Effector CD4-positive, alpha-beta T cell (primary cell): ENCODE measurements at places on chromosomes 7 and 10.

- DNase-seq = no peak
Observed at GRCh38 chr7:31814187-31814586, 127.2 kb downstream of the PPP1R17 start.

DNA sequence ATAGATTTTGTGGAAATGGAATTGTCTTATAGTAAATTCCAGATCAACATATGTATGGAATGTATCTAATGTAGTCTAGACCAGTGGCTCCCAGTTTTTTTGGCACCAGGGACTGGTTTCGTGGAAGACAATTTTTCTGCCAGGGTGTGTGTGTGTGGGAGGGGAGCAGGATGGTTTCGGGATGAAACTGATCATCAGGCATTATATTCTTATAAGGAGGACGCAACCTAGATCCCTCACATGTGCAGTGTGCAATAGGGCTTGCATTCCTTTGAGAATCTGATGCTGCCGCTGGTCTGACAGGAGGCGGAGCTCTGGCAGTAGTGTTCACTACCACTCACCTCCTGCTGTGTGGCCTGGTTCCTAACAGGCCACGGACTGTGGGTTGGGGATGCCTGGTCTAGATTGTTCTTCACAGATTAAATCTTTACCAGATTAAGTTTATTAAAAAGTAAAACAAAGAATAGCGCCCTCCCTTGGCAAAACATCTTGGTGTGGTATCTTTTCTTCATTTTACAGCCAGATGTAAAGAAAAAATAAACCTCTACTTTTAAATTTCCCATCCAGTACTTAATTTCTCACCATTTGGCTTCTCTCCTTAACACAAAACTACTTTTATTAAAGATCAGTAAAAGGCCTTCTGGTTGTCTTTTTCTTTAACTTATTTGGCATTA, 48.4 kb downstream of the SEPTIN7 start:
- no peak for DNase-seq

DNA sequence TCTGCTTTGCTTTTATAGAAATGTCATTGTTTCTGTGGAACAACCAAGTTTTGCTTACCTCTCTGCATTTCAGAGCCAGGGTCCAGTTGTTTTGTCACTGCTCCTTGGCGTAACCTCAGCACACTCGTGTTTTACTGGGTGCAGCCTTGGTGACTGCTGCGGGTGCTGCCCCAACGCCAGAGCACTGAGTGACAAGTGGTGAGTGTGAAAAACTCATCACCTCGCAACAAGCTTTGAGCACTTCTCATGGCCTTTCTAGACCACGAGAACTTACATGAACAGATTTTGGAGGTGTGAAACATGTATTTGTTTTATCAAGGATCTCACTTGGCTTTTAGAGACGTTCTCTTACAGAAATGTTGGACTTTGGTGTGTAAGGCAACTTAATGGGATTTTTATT, 31.0 kb downstream of the GLRX3 start:
- no peak for DNase-seq

DNA sequence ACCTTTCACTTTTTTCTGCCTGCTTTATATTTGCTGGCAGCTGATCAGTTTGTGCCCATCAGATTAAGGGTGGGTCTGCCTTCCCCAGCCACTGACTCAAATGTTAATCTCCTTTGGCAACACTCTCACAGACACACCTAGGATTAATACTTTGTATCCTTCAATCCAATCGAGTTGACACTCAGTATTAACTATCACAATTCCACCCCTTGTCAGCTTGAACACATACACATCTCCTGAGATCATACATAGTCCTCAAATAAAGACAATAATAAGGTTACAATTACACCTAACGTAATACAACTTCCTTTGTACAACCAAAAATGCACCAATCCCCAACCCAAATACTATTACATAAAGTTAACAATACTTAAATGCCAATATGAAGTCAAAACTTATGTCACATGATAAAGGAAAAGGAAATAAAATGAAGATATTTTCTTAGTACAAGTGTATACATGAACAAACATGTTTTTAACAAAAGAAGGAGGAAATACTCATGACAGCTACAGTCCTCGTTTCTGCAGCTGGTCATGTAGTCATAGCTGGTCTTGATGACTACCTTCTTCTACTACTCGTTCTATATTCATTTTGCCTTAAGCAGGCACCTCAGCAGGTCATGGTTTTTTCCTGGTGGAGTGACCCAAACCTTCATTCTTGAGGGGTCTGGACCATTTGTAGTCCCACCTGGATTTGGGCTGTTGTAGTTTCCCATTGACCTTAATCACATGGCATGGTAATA, 96.7 kb upstream of the CABCOCO1 start:
- DNase-seq = no peak

DNA sequence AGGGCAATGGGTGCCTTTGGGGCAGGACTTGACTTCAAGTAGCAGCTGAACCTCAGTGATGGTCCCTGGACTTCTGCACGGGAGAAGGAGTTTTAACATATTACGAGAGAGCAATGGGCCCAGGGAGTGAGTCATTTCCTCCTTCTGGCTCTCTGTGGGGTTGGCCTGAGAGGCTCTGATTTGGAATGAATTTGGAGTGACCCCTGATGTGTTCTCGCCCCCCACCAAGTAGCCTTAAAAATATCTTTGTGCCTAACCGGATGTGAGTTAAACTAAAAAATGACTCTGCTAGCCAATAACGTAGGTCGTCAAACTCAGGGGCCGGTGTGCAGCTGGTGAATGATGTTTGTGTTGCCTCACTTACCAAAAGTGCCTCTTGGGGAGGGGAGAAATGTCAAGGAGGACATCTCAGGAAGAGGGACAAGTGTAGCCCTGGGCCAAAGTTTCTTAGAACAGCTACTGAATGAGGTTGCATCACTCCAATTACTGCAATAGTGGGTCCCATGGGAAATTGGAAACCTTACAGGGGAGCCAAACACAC, 656.6 kb downstream of the INHBA start:
- no peak for DNase-seq

GRCh38 chr7:372932-373791, 83.2 kb downstream of the FOXL3 start:
- DNase-seq = no peak

GRCh38 chr7:116142850-116143249, 67.5 kb upstream of the TES start:
- no peak for DNase-seq

- no peak for DNase-seq
Observed at GRCh38 chr7:32539919-32540531, 44.7 kb downstream of the AVL9 start.

- no peak for DNase-seq
Observed at GRCh38 chr10:14384116-14384730, 53.5 kb upstream of the FRMD4A start.

- DNase-seq = no peak
Observed at GRCh38 chr7:155189590-155189989, 108.1 kb upstream of the INSIG1 start.

GRCh38 chr7:141053626-141054025, 20.2 kb upstream of the TMEM178B start:
- peak; percentile 26 for DNase-seq

- DNase-seq = no peak
Observed at GRCh38 chr7:128812514-128813168, 17.6 kb upstream of the FLNC start.

DNA sequence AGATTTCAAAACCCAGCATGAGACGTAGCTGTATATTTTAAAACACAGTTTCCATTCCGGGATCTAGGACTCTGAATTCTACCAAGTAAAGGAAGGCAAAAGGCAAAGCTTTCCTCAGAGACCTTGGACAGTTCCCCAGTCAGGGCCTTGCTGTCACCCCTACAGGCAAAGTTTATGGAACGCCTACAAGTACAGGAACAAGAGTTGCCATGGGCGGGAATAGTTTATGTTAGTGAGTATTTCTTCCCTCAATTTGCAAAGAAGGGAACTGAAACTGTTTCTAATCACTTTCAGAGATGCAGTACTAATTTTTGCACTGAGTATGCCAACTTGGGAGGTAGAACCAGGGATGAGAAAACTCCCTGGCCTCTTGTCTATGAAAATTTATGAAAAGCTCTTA, 68.2 kb upstream of the LRGUK start:
- no peak for DNase-seq

DNA sequence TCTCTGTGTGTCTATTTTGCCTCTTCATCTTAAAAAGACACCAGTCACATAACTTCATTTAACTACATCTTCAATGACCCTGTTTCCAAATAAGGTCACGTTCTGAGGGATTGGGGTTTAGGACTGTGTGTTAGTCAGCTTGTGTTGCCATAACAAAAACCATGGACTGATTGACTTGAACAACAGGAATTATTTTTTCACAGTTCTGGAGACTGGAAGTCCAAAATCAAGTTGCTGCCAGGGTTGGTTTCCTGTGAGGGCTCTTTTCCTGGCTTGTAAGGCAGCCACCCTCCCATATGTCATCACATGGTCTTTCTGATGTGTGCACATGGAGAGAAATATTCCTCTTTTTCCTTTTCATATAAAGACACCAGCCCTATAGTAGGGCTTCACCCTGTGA, 55.3 kb downstream of the REEP3 start:
- no peak for DNase-seq

GRCh38 chr7:136588216-136588615, 280.2 kb upstream of the CHRM2 start:
- DNase-seq = no peak

DNA sequence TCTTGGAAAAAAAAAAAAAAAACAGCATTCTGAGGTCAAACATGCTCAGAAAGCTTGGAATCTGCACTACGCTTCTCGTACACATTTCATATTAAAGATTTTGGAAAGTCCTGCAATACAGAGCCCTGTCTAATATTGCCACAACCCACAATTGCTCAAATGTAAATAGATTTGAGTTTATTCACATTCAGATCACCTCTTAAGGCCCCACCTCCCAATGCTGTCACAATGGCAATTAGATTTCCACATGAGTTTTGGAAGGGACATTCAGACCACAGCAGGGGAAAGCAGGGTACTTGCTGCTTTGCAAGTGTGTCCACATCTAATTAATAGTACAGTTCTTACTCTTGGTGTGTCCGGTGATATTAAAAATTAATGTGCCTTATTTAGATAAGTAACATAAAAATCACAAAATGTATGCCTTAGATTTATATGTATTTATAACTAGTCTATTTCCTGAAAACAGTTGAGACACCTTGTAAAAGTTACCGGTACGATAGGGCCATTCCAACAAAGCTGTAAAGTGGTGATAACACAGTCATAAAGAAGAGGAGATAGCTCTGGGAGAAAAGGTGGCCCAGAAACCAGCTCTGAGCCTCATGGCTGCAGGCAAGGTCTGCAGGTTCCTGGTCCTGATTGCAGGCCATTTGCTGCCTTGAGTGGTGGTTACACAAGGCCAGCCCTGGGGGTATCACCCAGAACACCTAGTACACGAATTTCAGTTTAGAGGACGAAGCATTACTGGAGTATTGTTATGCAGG, 27.9 kb downstream of the EGFR start:
- DNase-seq = no peak

GRCh38 chr7:145665499-145666258, 450.9 kb upstream of the CNTNAP2 start:
- no peak for DNase-seq

DNA sequence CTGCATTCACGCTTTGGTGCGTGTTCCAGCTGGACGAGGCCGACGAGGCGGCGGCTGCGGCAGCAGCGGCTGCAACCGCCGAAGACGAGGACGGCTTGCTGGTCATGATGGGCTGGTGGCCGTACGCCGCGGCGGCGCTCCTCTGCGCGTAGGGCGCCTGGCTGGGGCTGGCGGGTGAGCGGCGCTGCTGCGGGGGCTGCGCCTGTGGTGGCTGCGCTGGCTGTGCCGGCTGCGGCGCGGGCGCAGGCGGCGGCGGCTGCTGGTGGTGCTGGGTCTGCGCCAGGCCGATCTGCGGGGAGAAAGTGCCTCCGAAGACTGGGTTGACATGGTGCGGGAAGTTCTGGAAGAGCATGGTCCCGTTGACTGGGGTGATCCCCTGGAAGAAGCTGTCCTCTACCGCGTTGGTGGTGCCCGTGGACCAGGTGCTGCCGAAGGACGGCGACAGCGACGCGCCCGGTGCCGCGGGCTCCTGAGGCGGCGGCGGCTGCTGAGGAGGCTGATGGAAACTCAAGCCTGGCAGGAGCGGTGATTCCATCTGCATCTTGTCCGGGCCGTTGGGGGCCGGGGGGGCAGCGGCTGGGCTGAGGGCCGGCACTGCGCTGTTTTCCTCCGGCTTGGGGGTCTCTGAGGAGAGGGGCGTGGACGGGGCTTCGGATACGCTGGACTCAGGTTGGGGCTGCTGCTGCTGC, 51.1 kb downstream of the CPEB3 start:
- DNase-seq = peak; percentile 5

DNA sequence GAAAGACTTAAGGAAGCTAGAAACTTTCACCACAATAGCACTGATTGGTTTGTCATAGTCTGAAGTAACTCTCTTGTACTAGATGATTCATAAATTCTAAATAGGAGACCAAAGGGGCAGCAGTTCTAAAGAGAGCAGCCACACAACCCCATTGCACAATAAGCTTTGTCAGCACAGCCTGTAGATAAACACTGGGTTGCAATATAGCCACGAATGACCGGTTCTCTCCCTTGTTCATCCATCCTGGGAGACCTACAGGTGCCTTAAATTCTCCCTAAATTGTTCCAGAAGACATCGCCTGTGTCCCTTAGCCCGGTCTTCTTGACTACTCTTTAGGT, 167.0 kb downstream of the SNX13 start:
- DNase-seq = no peak

DNA sequence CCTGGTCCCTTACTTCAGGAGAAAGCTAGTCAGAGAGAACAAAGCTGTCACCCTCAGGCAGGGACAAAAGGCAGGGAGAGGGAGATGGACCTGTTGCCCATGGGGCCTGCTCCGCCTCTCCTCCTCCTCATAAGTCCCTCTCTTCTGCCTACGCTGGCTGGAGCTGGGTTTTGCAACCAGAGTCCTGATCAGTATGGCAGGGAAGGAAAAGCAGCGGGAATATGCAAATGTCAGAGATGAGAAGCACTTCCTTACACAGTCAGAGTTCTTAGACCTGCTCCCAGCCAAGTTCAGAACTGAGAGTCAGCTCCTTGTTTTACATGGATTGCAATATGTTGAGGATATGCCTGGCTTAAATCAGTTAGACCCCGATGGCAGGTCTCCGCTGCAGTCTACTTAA, 231.1 kb downstream of the ADAM12 start:
- DNase-seq = no peak

DNA sequence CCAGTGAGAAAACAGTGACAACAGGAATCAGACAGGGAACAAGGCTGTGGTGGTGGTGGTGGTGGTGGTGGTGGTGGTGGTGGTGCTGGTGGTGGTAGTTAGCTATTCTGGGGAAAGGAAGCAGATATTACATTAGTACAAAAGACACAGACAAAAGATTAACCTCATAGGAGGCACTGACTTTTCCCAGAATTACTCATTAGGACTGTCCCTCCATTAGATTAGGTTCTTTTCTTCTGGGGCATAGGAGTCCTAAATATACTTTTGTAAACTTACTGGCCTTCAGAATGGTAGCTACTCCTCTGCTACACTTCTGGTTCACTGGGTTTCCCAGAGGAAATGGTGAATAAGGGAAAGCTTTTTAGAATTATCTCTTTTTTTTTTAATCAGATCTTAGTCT, 156.6 kb upstream of the SEMA3D start:
- DNase-seq = no peak

- DNase-seq = no peak
Observed at GRCh38 chr10:119456435-119456810, 86.1 kb downstream of the RGS10 start.

GRCh38 chr7:127755521-127755920, 103.5 kb downstream of the SND1 start:
- no peak for DNase-seq
